ENCODE measurements at places on chromosomes 16 and 17.
A peak's percentile ranks its signal among the peaks of the same experiment; 100 is the strongest.

DNA sequence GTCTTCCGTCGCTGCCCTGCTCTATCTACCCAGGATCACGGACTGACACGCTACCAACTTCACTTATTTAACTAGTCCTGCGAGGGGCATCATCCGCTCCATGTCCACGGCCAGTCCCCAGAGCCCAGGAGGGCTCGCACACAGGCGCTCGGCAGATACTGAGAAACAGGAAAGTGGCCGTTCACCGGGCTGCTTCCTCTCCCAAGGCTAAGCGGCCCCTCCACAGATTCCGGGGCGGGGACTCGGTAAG lies 388 bp downstream of the OXLD1 start:
- peak; percentile 20 for DNase-seq

DNA sequence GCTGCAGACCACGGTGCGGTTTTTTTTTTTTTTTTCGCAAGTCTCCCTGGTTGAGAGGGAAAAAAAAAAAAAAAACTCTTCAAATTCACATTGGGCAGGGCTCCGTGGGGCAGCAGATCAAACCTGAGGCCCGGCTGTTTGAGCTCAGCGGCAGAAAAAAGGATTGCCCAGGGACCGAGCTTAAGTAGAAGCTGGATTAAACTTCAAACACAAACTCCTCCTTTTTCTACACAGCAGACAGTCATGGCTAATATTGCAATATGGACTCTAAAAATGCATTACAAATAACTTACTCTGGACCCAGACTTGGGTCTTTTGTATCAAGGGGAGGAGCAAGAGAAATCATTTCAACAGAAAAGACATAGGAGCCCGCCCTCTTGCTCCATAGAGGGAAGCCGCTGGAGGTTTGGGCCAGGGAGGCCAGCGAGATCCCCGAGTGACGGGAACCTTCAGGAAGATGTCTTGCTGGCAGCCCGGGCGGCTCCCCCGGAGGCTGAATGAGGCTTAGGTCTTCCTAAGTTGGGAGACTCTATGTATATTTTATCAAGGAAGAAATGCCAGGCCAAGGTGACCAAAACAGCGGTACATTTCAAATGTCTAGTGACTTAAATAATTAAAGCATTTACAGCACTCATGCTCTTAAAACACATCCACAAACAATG lies 167.7 kb downstream of the ZNF423 start:
- no peak for DNase-seq

- DNase-seq: peak; percentile 28
Observed at GRCh38 chr17:27323538-27324215, 29.8 kb downstream of the WSB1 start.

GRCh38 chr17:74777901-74778515 lies 1.9 kb upstream of the NAT9 start:
- DNase-seq: peak; percentile 68

GRCh38 chr16:5837007-5837670 lies 739.5 kb upstream of the EEF2KMT start:
- DNase-seq: no peak

GRCh38 chr16:85709766-85710585 lies 21.2 kb upstream of the GINS2 start:
- no peak for DNase-seq

GRCh38 chr17:57259306-57259705 lies 3.0 kb downstream of the MSI2 start:
- DNase-seq: no peak

DNA sequence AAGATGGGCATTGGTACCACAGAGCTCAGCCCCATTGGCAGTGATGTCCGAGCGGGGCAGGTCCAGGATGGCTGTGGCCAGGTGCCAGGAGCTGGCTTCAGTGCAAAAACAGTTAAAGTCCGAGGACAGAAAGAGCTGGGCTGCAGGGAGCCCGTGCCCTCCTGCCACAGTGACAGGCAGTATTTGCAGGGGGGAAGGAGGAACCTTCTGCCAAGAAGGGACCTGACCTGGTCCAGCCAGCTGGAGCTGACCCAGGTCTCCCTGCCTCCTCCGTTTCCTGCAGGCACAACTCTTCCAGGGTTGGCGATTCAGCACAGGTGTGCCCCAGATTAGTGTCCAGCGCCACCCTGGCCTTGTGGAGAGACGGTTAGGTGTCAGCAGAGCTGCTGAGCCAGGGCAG lies 199.0 kb downstream of the ENGASE start:
- DNase-seq: no peak

GRCh38 chr16:57645691-57646387 lies 17.4 kb downstream of the ADGRG1 start:
- no peak for DNase-seq
